ENCODE measurements at places on chromosomes 1 and 21. TPM values are rescaled to one million over a fixed set of nuclear protein-coding genes. Genes with fewer than 3 reads are reported as not detected.

Gene CHI3L2
- 0.09 TPM for total RNA-seq

- H3K27me3 ChIP-seq = peaks cover 2% of the 10 kb centered on the region
- H3K27ac ChIP-seq = no peak overlapping the region
- DNase-seq = no peak
Observed at GRCh38 chr1:42364089-42364488, 16.5 kb upstream of the RIMKLA start.

DNA sequence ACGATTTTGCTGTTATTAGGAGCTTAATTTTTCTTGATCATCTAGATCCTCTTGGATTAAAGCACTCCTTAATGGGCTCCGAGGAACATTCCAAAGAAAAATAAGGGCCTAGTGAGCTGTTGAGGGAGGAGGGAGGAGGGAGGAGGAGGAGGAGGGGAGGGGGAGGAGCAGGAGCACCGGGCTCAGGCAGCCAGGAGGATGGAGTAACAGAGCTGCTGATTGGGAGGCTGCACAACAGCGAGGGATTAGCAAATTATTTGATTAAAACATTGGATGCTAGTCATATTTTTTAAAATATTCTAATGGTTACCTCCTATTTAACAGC lies 302.1 kb upstream of the RRP15 start:
- no peak for DNase-seq
- H3K4me1 ChIP-seq = peaks cover 4% of the 10 kb centered on the region
- H3K27ac ChIP-seq = no peak overlapping the region
- no peaks in the 10 kb centered on the region for H3K27me3 ChIP-seq

Gene IQGAP3
- total RNA-seq = 5.3 TPM

- no peak for DNase-seq
- H3K27me3 ChIP-seq = peaks cover 7% of the 10 kb centered on the region
- peaks cover 62% of the 10 kb centered on the region for H3K4me1 ChIP-seq
- no peak overlapping the region for H3K27ac ChIP-seq
- no peak overlapping the region for H3K4me3 ChIP-seq
Observed at GRCh38 chr1:31581821-31582810, 5.8 kb downstream of the TINAGL1 start.

- H3K4me1 ChIP-seq = no peaks in the 10 kb centered on the region
- no peaks in the 10 kb centered on the region for H3K36me3 ChIP-seq
- H3K4me3 ChIP-seq = no peak overlapping the region
Observed at GRCh38 chr1:97350662-97351061, 570.2 kb downstream of the DPYD start.

- no peaks in the 10 kb centered on the region for H3K27me3 ChIP-seq
- H3K4me3 ChIP-seq = no peak overlapping the region
- H3K4me1 ChIP-seq = no peaks in the 10 kb centered on the region
- no peak for DNase-seq
- H3K36me3 ChIP-seq = peaks cover 5% of the 10 kb centered on the region
- H3K27ac ChIP-seq = no peak overlapping the region
Observed at GRCh38 chr1:5928714-5929400, 63.4 kb downstream of the NPHP4 start.

DNA sequence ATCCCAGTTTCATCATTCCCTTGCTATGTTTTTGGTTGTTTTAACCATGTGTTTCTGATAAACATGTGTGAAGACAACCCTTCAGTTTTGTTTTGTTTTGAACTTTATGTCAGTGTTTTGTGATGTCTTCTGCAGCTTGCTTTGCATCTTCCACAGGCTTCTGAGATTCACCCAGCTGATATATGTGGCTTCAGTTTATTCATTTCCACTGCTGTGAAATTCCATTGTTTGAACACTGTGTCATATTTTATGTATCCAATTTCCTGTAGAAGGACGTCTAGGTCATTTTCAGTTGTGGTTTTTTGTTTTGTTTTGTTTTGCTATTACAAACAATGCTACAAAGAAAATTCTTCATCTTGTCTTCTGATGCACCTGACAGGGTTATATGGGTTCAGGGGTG lies 27.2 kb upstream of the SLC26A9 start:
- H3K4me3 ChIP-seq = no peak overlapping the region
- H3K27me3 ChIP-seq = no peaks in the 10 kb centered on the region
- no peaks in the 10 kb centered on the region for H3K36me3 ChIP-seq
- DNase-seq = no peak
- H3K4me1 ChIP-seq = no peaks in the 10 kb centered on the region

Gene VPS26C
- total RNA-seq = 29.5 TPM

DNA sequence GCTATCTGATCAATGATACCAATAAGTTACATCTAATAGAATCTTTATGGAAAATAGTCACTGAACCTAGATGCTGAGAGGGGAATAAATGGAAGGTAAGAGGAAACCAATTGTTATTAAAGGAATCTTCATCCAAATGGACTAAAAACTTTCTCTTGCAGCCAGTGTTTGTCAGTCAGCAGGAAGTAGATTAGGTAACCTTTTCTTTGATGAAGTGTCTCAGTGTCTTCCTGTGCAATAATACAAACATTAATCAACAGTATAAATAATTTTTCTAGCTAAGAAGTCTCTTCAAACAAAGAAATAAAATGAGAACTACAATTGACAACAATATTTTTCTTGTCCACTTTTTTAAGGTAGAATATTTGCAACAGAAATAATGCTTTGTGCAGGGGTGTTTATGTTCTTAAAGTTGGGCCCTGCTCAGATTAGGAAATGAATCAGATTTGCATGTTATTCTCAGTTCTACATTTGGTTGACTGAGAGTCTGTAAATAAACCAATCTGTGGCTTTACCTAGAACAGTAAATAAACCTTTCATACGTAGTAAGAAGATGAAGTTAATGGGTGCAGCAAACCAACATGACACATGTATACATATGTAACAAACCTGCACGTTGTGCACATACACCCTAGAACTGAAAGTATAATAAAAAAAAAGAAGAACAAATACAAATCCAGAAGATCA lies 391.4 kb downstream of the MRPL39 start:
- no peaks in the 10 kb centered on the region for H3K4me1 ChIP-seq
- DNase-seq = no peak
- H3K27ac ChIP-seq = no peak overlapping the region
- no peaks in the 10 kb centered on the region for H3K36me3 ChIP-seq

Gene KIF17
- 1.8 TPM for total RNA-seq

DNA sequence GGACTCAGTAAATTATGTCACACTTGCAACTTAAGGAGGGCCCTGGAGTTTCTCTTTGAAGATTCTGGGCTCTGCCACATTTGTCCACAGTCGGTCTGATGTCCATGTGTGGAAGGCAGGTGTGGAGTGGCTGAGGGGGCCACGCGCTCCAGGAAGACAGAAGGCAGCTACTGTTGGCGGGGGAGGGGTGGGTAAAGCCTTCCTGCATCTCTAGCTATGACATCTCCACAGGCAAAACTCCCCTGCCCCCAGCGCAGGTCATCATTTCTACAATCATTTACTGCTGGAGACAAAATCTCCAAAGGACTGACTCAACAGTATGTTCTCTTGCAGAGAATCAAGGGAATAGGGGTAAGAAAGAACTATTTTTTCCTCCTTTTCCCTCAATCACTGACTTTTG lies 11.4 kb upstream of the TSPEAR start:
- no peak overlapping the region for H3K4me3 ChIP-seq
- no peak overlapping the region for H3K27ac ChIP-seq
- H3K4me1 ChIP-seq = peaks cover 9% of the 10 kb centered on the region
- no peak for DNase-seq
- H3K27me3 ChIP-seq = peaks cover 50% of the 10 kb centered on the region

- no peak overlapping the region for H3K4me3 ChIP-seq
- no peak for DNase-seq
- no peaks in the 10 kb centered on the region for H3K27me3 ChIP-seq
- H3K36me3 ChIP-seq = no peaks in the 10 kb centered on the region
- no peak overlapping the region for H3K27ac ChIP-seq
- no peaks in the 10 kb centered on the region for H3K4me1 ChIP-seq
Observed at GRCh38 chr1:84642774-84643173, 47.5 kb downstream of the SSX2IP start.

- peaks cover 7% of the 10 kb centered on the region for H3K4me1 ChIP-seq
- DNase-seq = no peak
- H3K27me3 ChIP-seq = no peaks in the 10 kb centered on the region
- no peak overlapping the region for H3K4me3 ChIP-seq
- no peaks in the 10 kb centered on the region for H3K36me3 ChIP-seq
Observed at GRCh38 chr1:64959986-64960385, 6.4 kb downstream of the JAK1 start.

DNA sequence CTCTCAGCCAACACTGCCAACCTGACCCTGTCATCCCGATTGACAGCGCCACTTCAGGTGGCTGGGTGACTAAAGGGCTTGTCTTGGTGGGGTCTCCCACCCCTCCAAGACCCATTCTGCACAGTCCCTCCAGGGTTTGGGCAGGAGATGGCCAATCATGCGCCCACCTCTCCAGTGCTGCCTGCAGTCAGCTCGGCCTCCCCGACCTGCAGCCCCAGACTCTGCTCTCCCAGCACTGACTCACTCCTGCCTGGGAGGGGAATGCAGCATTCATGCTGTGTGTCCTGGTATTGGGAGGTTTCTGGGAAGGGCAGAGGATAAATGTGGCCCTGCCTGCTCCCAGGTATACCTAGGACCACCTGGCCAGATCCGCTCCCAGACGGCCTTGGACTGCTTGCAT lies 9.7 kb downstream of the TMEM81 start:
- no peaks in the 10 kb centered on the region for H3K27me3 ChIP-seq
- H3K27ac ChIP-seq = no peak overlapping the region
- H3K4me1 ChIP-seq = no peaks in the 10 kb centered on the region
- H3K36me3 ChIP-seq = no peaks in the 10 kb centered on the region
- no peak for DNase-seq

DNA sequence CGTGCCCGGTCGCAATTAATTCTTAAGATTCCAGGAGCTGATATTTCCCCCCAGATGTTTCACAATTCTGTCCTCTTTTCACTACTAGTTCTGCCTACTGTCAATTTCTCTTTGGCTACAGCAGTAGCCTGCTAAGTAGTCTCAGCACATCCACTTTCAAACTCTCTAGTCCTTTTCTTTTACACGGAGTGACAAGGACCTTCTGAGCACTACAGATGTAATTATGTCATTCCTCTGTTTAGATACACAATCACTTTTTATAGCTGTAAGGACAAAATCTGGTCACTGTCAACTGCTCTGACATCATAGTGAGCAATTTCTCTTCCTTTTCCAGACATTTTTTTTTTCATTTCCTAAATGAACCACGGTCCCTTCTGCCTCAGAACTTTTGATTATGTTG lies 421.7 kb upstream of the CHRM3 start:
- H3K36me3 ChIP-seq = no peaks in the 10 kb centered on the region
- DNase-seq = no peak
- H3K27ac ChIP-seq = no peak overlapping the region
- H3K27me3 ChIP-seq = no peaks in the 10 kb centered on the region
- no peaks in the 10 kb centered on the region for H3K4me1 ChIP-seq

DNA sequence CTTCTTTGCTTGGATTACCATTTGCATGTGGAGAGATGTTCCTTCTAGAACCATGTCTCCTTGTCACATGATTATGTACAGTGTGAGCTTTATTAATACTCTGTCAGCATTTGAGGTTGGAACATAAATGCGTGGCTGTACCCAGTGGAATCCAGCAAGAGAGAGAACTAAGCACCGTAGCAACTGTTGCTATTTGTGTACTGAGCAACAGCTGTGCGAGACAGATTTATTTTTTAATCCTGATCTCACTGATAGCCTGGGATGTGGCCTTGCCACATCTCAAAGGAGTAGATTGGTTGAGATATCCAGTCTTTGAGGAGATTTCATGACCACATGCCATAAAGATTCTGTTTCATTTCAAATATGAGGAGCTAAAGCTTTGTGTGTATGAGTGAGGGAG lies 43.4 kb downstream of the KIF1B start:
- no peaks in the 10 kb centered on the region for H3K27me3 ChIP-seq
- peak; percentile 97 for DNase-seq
- peaks cover 16% of the 10 kb centered on the region for H3K36me3 ChIP-seq
- peaks cover 27% of the 10 kb centered on the region for H3K4me1 ChIP-seq

GRCh38 chr21:46317710-46318463 lies 5.8 kb downstream of the C21orf58 start:
- H3K27ac ChIP-seq = no peak overlapping the region
- DNase-seq = no peak
- H3K36me3 ChIP-seq = peaks cover 42% of the 10 kb centered on the region
- no peak overlapping the region for H3K4me3 ChIP-seq

DNA sequence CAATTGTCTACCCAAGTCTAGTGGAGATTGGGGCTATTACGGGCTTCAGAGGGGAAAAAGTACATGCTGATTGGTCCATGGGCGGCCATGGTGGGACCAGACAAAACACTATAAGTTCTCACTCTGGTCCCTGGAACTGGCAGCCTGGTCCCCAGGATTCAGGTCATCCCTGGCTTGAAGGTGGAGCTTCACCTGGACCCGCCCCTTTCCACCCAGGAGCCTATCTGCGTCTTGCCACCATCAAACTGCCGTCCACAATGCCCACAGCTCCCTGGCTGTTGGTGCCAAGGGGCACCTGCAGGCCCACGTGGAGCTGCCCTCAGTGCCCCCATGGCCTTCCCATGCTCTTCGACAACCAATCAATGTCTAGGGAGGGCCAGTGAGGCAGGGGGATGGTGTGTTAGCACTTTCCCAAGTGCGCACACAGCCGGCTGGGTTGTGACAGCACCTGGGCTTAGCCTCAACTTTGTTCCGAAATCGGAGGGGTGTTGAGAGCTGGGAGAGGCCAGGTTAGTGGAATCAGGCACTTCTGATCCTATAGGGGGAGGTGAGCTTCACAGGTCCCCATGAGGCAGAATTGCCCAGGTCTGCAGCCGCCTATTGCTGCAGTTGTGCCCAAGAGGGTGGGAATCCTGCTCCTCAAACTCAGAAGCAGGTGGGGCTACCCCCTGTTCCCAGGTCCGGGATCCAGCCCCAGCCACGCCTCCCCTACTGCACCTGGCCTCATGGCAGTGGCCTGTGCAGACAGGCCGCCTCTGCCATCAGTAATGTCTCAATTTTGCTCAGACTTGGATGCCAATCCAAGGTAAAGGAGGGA lies 1369.4 kb upstream of the PRMT6 start:
- no peak for DNase-seq
- no peak overlapping the region for H3K27ac ChIP-seq
- no peak overlapping the region for H3K4me3 ChIP-seq
- H3K27me3 ChIP-seq = no peaks in the 10 kb centered on the region

- H3K27ac ChIP-seq = no peak overlapping the region
- H3K27me3 ChIP-seq = no peaks in the 10 kb centered on the region
- H3K4me3 ChIP-seq = no peak overlapping the region
- peaks cover 20% of the 10 kb centered on the region for H3K36me3 ChIP-seq
Observed at GRCh38 chr1:66951513-66951912, 26.7 kb downstream of the MIER1 start.

Data from muscle of leg (tissue), 16 donors.